Left lung (tissue), 14 donors: ENCODE measurements at places on chromosomes 4 and X.
A peak's percentile ranks its signal among the peaks of the same experiment; 100 is the strongest.

DNA sequence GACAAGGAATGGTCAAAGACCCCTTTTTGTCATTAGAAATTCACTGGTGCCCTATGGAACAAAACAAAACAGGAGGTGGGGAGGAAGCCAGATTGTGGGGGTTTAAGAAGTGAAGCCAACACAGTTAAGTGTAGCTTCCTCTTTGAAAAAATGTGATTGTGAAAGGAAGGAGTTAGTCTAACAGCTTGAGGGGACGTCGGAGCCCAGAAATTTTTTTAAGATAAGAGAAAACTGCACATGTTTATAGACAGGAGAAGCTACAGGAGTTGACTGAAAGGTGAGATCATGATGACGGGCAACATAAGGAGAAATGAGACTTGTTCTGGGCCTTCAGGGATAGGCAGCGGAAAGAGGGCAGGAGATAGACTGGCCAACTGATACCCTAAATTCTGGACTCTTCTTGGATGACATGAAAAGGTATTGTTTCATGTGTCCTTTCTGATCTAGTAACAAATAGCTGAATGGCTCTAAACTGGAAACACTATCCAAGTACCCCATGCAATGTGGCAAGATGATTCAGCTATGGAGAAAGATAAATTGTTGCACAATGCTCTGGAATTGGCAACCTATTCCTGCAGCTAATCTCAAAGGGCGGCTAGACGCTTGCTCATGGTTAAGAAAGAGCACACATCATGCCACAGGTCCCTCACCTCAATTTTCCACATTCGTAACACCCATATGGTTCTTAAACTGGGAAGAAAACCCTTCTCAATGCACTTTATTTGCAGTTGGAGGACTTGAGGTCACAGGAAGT, 3.7 kb upstream of the HDAC8 start:
- DNase-seq = no peak

DNA sequence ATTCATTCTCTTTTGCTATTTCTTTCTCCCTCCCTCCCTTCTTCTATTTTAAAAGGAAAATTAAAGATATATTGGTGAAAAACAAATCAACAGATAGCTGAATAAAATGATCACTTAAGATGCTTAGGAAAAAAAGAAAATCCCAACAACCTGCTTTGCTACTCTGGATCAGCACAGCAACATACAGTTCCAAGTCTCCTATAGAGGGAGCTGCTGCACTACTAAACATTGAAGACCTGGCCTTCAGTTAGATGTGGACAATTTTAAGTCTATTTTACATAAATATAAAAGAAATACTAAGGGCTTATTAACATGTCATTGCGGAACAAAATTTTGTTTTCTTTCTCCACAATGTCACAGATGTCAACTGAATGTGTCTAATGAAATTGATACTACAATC, 226.4 kb downstream of the MAGEB5 start:
- DNase-seq = no peak

- no peak for DNase-seq
These were observed 13.1 kb upstream of the SLC9B1 start for GRCh38 chr4:103032574-103032973.

DNA sequence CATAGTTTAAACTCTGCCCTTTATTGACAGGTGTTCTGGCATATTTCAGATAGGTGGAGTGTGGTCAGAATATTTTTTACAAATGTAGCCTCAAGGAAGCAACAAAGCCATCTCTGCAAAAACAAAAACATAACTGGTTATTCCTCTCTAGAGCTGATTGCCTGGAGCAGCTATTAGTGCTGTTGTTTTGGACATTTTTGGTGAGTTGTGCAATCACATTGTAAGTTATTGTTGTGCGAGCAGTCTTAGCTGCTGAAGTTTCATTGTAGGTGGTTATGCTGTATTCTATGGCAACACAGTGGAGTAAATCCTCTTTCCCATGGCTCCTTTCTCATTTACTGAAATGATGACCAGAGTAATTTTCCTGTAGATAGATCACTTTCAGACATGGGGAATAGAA, 1413.0 kb downstream of the PCDH7 start:
- DNase-seq = no peak

- no peak for DNase-seq
These were observed 3.3 kb upstream of the FGA start for GRCh38 chr4:154593868-154594267.

- DNase-seq = no peak
These were observed 51.5 kb downstream of the VEGFC start for GRCh38 chr4:176741253-176741652.

DNA sequence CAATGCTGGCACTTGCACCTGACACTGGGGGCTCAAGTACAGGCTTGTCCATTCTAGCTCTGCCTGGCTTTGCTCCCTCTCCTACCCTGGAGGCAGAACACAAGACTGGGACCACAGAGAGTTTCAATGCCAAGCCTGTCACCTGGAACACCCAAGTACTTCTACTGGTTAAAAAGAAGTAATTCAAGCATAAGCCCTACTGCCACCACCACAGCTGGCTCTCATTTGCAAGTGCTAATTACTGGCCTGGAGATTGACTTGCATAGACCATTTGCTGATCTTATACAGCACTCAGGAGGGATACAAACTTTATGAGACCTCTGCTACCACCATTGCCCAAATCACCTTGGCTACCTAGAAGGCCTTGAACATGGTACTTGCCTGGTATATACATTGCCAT, 1550.9 kb downstream of the C4orf33 start:
- no peak for DNase-seq

GRCh38 chr4:10089346-10089745, 27.3 kb downstream of the WDR1 start:
- no peak for DNase-seq

DNA sequence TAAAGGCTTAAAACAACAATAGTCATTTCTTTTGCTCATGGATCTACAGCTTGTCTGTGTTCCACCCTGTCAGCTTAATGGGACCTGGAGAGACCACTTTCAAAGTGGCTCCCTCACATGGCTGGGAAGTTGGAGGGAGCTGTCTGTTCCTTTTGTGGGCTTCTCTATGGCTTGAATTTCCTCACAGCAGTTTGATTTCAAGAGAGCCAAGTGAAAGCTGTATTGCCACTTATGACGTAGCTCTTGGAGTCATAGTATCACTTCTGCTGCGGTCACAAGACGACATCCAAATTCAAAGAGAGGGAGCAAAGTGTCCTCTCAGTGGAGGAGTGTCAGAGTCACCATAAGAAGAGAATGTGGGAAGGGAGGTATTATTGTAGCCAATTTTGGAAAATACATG, 22.7 kb upstream of the ACSL1 start:
- no peak for DNase-seq

- DNase-seq = no peak
These were observed 15.3 kb downstream of the PHEX start for GRCh38 chrX:22047468-22047867.

DNA sequence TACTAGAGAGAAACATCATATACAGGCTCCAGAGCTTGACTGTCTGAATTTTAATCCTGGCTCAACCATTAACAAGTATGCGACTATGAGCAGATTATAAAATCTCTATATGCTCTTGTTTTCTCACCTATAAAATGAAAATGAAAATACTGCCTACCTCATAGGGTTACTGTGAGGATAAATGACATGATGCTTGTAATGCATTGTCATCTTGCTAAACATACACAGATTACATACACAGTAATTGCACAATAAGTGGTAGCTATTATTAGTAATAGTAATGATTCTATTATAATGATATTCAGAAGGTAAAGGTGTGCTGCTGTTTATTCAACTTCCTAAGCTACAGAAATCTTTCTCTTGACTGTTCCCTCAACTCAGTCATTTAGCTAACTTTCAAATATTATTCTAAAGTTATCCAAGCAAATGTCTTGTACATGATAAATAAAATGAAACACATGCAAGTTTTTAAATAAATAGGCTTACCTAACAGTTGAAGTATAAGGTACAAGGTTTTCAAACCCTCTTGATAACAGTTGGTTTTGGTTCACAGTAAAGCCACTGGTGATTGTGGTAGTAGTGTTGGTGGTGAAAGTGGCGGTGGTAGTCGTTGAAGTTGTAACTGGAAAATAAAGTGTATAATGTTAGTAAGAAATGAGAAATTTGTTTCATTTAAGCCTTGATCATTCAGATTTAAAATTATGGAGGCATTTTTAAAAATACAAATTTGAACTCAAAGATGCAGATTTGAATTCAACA, 38.9 kb downstream of the NUP62CL start:
- no peak for DNase-seq

DNA sequence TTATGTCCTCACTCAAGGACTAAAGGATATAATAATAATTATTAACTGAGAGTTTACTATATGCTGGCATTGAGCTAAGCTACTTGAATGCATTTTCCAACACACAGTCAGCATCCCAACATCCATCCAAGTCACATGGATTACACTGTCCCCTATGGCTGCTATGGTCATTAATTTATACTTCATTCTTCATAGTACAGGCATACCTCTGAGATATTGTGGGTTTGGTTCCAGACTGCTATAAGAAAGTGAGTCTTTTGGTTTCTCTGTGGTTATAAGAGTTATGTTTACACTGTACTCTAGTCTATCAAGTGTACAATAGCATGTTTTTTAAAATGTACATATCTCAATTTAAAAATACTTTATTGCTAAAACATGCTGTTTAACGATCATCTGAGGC, 89.2 kb downstream of the LNX1 start:
- no peak for DNase-seq

GRCh38 chr4:89024051-89024675, 32.8 kb downstream of the FAM13A start:
- peak; percentile 84 for DNase-seq

GRCh38 chr4:151402145-151402865, 6.7 kb upstream of the FHIP1A start:
- DNase-seq = no peak

GRCh38 chr4:83556006-83556707, 20.2 kb downstream of the GPAT3 start:
- DNase-seq = no peak

- no peak for DNase-seq
These were observed 60.8 kb upstream of the TMEM33 start for GRCh38 chr4:41874398-41874797.

GRCh38 chr4:2094545-2094944, 35.4 kb downstream of the NAT8L start:
- DNase-seq = no peak

DNA sequence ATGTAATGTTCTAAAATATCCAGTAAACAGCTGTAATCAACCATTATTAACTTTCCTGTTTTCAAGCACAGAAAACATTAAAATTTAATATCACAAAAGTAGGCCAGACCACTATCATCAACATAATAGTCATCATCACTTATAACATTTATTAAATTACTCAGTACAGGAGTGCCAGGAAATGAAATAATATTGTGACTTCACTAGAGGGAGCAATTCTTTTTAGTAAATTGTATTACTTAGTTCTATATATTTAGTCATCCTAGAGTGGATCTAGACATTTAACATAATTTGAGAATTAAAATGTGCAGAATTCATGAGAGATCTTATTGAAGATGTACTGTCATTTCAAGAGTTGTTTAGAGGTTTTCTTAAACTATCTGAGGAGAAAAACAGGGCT, 33.6 kb downstream of the PITX2 start:
- DNase-seq = no peak

DNA sequence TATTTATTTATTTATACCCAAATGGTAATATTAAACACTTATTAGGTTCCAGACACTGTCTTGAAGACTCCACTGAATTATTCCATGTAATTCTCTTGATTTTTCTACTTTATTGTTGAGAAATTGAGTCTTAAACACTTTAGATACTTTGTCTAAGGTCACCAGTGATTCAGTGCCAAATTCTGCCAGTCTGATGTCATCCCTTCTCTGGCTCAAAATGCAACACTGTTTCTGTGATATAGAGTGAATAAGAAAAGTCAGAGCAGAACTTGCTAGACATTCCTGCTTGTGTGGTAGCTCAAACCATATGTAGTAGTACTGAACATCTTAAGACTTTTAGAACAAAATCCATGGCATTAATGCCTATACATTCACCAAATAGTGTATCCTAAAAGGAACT, 164.3 kb downstream of the GABRB1 start:
- no peak for DNase-seq

DNA sequence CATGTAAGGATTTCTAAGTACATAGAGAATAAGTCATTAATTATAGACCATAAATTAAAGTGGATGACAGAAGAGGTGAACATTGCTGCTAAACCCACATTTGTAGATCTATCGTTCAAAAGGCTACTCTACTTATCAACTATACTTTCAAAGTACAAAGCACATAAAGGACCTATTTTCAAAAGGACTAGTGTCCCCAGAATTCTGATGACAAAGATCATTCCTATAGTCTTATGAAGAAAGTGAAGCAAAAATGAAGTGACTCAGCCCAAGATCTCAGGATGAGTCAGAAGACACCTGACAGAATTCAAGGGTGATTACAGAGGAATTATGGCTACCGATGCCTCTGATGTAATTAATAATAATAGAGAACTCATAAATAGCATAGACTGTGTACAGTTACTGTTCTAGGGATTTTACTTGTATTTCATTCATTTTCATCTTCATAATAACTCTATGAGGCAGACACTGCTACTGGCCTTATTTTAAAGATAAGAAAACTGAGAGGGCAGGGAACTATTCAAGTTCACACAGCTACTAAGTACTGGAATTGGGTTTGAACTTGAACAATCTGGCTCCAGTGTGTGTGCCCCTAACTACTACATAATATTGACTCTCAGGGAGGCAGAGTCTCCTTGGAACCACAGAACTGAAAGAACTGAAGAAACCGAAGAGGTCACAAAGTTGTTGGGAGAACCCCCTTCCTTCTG, 17.1 kb downstream of the USP46 start:
- DNase-seq = no peak

DNA sequence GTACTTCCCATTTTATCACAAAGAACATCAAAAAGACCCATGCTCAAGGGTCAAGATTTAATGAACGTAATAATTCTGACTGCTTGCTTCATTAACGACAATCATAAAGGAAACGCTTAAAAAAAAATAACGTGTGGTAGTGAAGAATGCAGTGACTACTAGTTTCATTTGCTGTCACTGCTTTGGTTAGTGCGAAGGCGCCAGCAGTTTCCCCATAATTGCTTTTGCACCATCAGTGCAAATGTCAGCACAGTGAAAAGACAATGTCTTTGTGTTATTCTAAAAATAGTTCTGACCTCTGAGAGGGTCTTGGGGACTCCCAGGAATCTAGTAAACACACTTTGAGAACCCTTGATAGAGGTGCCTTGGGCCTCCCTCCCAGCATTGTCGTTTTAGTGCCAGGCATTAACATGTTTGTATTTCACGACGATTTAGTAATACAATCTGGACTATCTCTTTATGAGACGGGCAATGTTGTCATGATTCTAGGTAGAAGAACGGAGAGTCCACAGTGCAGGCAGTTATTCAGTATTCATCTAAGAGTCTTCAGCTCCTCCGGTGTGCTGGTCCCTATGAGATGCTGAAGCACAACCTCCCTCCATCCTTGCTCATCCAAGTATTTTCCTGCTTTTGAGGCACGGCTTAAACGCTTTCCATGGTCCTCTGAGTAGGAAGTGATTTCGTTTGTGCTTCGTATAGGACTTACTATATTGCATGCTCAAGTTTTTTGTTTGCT, 71.0 kb downstream of the AFF1 start:
- no peak for DNase-seq

- DNase-seq = no peak
These were observed 20.4 kb upstream of the PUDP start for GRCh38 chrX:7168371-7168770.

- no peak for DNase-seq
These were observed 538.2 kb downstream of the GLUD2 start for GRCh38 chrX:121585626-121586025.
